ENCODE measurements at places on chromosomes 5 and 9.

DNA sequence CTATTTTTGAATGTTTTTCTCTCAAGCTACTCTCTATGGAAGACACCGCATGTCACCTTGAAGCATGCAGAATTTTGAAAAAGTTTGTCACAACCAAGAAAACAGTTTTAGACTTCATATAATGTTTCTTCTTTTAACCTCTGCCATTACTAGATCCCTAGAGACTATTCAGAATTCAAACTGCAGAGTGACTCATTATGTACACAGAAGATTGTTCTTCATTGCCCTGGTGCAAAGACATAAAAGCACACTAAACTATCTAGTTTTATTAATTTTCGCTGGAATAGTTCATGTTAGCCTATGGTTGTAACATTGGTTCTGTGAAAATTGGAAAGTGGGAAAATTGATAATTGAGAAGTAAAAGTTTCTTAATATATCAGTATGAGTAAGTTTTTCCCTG is 18.4 kb downstream of the F2RL2 start:
- no peak for DNase-seq

- DNase-seq: no peak
Measured at GRCh38 chr9:70534471-70534870, 120.0 kb upstream of the KLF9 start.

DNA sequence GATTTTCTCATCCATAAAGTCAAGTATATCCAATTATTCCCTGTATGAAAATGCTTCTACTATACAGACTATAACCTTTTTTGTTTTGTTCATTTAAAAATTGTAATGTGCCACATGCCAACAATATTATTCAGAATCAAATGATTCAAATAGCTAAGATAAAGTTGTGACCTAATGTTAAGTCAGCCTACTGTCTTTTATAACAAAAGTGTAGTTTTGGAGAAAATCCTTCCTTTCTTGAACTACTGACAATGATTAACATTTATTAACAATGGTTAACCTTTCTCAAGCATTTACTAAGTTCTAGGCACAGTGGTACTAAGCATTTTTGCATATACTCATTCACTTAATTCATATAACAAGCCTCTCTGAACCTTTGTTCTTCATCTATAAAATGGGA is 25.0 kb downstream of the CSF2 start:
- no peak for DNase-seq

- DNase-seq: no peak
Measured at GRCh38 chr5:171420431-171421241, 1.2 kb downstream of the FGF18 start.

- DNase-seq: no peak
Measured at GRCh38 chr9:83965350-83966208, 14.4 kb downstream of the HNRNPK start.

GRCh38 chr9:7369384-7369821 is 430.2 kb downstream of the DMAC1 start:
- no peak for DNase-seq

DNA sequence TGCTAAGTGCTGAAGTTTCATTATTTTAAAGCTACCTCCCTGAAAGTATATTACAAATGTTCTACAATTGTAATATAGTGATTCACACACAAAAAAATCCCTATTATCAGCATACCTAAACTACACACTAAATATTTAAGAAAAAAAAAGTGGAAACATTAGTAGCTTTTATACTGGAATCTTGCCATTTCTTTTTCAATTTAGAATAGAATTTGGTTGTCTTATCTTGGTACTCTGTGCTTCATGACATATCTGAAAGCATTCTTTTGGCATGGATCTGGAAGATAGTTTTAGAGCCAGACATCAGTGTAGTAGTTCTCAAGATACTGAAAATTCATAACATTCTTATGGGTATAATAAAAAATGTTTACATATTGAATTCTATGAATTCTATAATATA is 35.0 kb downstream of the SLC1A3 start:
- DNase-seq: no peak

GRCh38 chr9:78301466-78301865 is 4.5 kb downstream of the PSAT1 start:
- no peak for DNase-seq

GRCh38 chr9:131747352-131747751 is 7.5 kb upstream of the RAPGEF1 start:
- DNase-seq: no peak

- no peak for DNase-seq
Measured at GRCh38 chr5:141966963-141967333, 2.0 kb upstream of the RNF14 start.

GRCh38 chr5:171672556-171672955 is 113.1 kb upstream of the SMIM23 start:
- DNase-seq: no peak

Measured in HuH-7.5 (cell line).